Left lung (tissue), 14 donors: ENCODE measurements at places on chromosomes 7 and 10.

- peaks cover 72% of the 10 kb centered on the region for H3K27me3 ChIP-seq
- no peaks in the 10 kb centered on the region for H3K36me3 ChIP-seq
- H3K4me3 ChIP-seq = peak overlapping the region; percentile 57
- peaks cover 29% of the 10 kb centered on the region for H3K4me1 ChIP-seq
- peak overlapping the region; percentile 71 for H3K27ac ChIP-seq
- DNase-seq = peak; percentile 40
These were observed 588 bp downstream of the GLI3 start for GRCh38 chr7:42236266-42236975.

DNA sequence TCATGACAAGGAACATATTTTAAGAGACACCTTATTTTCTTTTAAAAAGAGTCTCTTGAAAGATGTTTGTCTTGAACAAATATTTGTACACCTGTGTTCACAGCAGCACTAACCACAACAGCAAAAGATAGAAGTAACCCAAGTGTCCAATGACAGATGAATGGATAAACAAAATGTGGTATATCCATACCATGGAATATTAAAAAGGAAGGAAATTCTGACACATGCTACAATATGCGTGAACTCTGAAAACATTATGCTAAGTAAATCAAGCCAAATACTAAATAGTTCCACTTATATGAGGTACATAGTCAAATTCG, 17.8 kb downstream of the SGMS1 start:
- H3K27ac ChIP-seq = no peak overlapping the region
- DNase-seq = no peak
- no peaks in the 10 kb centered on the region for H3K27me3 ChIP-seq
- H3K4me3 ChIP-seq = no peak overlapping the region
- H3K36me3 ChIP-seq = no peaks in the 10 kb centered on the region

DNA sequence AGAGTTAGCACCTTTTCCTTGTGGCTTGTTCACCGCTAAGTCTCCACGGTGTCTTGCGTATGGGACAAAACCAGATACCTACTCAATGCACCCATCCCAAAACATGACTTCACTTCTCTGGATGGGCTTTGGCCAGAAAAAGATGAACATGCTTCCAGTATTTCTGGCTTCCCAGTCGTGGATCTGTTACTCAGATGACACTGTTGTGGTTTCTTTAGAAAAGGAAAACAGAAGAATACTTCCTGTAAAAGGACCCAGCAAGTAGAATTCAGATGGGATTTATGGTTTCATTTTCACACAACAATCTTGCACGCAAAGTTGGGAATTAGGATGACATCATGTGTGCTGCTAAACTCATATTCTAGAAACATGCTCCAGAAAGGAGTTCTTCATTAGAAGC, 216.7 kb downstream of the ADAM12 start:
- no peaks in the 10 kb centered on the region for H3K36me3 ChIP-seq
- no peaks in the 10 kb centered on the region for H3K27me3 ChIP-seq
- peak overlapping the region; percentile 46 for H3K27ac ChIP-seq
- H3K4me1 ChIP-seq = no peaks in the 10 kb centered on the region

DNA sequence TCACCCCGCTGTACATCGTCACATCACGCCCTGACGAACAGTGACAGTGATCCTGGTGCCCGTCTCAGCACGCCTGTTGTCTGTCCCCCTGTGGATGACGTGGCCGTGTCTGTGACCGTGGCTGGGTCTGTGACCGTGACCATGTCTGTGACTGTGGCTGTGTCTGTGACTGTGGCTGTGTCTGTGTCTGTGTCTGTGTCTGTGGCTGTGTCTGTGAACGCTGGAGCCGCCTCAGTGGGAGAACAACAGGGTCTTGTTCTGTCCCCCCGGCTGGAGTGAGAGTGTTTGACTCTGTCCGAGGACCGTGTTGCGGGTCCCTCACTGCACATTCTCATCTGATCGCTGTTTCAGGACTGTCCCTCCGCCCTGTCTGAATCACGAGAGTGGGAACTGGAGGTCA, 202.2 kb downstream of the TCERG1L start:
- DNase-seq = no peak
- H3K4me1 ChIP-seq = no peaks in the 10 kb centered on the region
- H3K4me3 ChIP-seq = no peak overlapping the region

- peaks cover 18% of the 10 kb centered on the region for H3K36me3 ChIP-seq
- no peak for DNase-seq
- H3K27me3 ChIP-seq = no peaks in the 10 kb centered on the region
- no peak overlapping the region for H3K4me3 ChIP-seq
- H3K4me1 ChIP-seq = peaks cover 18% of the 10 kb centered on the region
These were observed 1.0 kb upstream of the HIF1AN start for GRCh38 chr10:100534726-100535125.

- no peak overlapping the region for H3K4me3 ChIP-seq
- peaks cover 6% of the 10 kb centered on the region for H3K4me1 ChIP-seq
- no peak for DNase-seq
These were observed 15.3 kb upstream of the RSU1 start for GRCh38 chr10:16832351-16833080.

- H3K4me3 ChIP-seq = no peak within 1 kb of the TSS
- H3K4me1 ChIP-seq = no peaks in the 10 kb centered on the region
- no peak within 1 kb of the TSS for H3K27ac ChIP-seq
- no peaks in the 10 kb centered on the region for H3K36me3 ChIP-seq
These were observed at the start of gene STK31 for GRCh38 chr7:23710000-23710399. STK31 (plus strand) TSS chr7:23710219; CDS start chr7:23710286, 67 bp downstream.

GRCh38 chr10:3485057-3485686, 299.8 kb downstream of the KLF6 start:
- H3K4me1 ChIP-seq = peaks cover 21% of the 10 kb centered on the region
- H3K36me3 ChIP-seq = no peaks in the 10 kb centered on the region
- H3K27me3 ChIP-seq = no peaks in the 10 kb centered on the region
- H3K27ac ChIP-seq = no peak overlapping the region
- no peak for DNase-seq

DNA sequence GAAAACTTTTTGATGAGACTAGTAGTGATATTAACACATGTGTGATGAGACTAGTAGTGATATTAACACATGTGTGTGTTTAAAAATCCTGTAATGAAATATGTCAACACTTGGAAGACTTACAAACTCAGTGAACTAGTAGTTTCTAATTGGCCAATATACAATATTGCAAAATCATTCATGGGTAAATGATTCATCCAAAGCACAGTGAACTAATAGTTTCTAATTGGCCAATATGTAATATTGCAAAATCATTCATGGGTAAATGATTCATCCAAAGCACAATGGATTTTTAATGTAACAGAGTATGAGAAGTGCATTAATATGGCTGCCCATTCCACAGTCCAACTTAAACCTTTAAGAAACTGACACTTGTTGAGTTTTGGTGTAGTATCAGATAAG, 77.8 kb downstream of the ATAD1 start:
- no peaks in the 10 kb centered on the region for H3K36me3 ChIP-seq
- H3K27ac ChIP-seq = peak overlapping the region; percentile 69
- no peaks in the 10 kb centered on the region for H3K4me1 ChIP-seq
- H3K27me3 ChIP-seq = no peaks in the 10 kb centered on the region

DNA sequence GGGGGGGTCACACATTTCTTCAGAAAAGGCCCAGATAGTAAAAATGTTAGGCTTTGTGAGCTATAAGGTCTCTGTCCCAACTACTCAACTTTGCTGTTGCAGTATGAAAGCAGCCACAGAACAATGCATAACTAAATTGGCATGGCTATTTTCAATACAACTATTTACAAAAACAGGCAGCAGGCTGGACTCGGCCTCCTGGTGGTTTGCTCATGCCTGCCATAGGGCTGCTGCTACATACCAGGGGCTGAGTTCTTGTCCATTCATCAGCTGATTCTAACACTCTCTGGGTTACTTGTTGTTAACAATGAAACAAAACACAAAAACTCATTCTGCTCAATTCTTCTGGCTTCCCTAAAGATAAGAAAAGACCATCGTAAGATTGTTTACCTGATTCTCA, 109.4 kb upstream of the ADAM12 start:
- H3K27me3 ChIP-seq = no peaks in the 10 kb centered on the region
- H3K4me1 ChIP-seq = no peaks in the 10 kb centered on the region
- H3K4me3 ChIP-seq = no peak overlapping the region
- no peaks in the 10 kb centered on the region for H3K36me3 ChIP-seq
- DNase-seq = no peak
- no peak overlapping the region for H3K27ac ChIP-seq

GRCh38 chr7:90303241-90303640, 17.9 kb downstream of the FAM237B start:
- H3K4me3 ChIP-seq = no peak overlapping the region
- H3K27me3 ChIP-seq = no peaks in the 10 kb centered on the region
- no peaks in the 10 kb centered on the region for H3K36me3 ChIP-seq
- H3K27ac ChIP-seq = no peak overlapping the region
- H3K4me1 ChIP-seq = no peaks in the 10 kb centered on the region
- no peak for DNase-seq

- no peaks in the 10 kb centered on the region for H3K4me1 ChIP-seq
- H3K4me3 ChIP-seq = no peak overlapping the region
- H3K27ac ChIP-seq = no peak overlapping the region
- no peak for DNase-seq
These were observed 379.1 kb upstream of the GALNT17 start for GRCh38 chr7:70752794-70753241.

- H3K4me1 ChIP-seq = no peaks in the 10 kb centered on the region
- no peak overlapping the region for H3K27ac ChIP-seq
- H3K36me3 ChIP-seq = no peaks in the 10 kb centered on the region
- no peak overlapping the region for H3K4me3 ChIP-seq
- no peaks in the 10 kb centered on the region for H3K27me3 ChIP-seq
These were observed 839.9 kb upstream of the LRRTM3 start for GRCh38 chr10:66085906-66086305.

DNA sequence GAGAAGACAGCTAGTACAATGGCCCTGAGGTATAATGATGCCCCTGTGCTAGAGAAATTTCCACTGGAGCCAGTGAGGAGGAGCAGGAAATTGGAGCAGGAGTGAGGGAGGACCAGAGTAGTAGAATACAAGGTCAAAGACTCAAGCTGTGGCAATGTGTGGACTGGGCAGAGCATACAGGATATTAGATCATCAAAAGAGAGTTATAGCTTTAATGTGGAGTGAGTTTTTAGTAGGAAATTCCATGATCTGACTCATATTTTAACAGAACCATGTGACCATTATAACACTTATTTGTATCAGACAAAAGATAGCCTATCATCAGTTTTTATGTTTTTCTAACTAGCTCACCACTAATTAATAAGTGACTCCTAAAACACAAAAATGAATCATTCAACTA, 154.1 kb downstream of the DGKB start:
- no peaks in the 10 kb centered on the region for H3K4me1 ChIP-seq
- no peak overlapping the region for H3K4me3 ChIP-seq

- H3K36me3 ChIP-seq = no peaks in the 10 kb centered on the region
- no peaks in the 10 kb centered on the region for H3K4me1 ChIP-seq
- no peaks in the 10 kb centered on the region for H3K27me3 ChIP-seq
- H3K27ac ChIP-seq = no peak overlapping the region
These were observed 183.9 kb downstream of the SGMS1 start for GRCh38 chr10:50439806-50440205.

DNA sequence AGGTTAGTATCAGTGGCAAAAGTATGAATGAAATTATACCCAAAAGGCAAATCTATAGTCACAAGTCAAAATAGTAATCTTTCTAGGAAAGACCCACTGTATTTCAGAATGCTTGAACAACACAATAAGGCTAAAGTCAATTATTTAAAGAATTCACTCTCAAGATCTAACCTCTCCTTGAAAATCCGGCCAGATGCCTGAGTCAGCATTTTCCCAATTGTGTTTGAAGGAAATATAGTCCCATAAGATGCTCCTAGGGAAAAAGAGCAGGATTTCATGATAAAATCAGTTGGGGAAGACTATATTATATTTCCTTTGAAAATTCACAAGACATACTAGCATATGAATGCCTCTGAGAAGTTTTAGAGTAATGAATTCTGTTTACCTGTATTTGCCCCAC, 1075.0 kb downstream of the GRM8 start:
- no peak overlapping the region for H3K27ac ChIP-seq
- no peak for DNase-seq
- no peak overlapping the region for H3K4me3 ChIP-seq
- no peaks in the 10 kb centered on the region for H3K4me1 ChIP-seq
- no peaks in the 10 kb centered on the region for H3K36me3 ChIP-seq
- no peaks in the 10 kb centered on the region for H3K27me3 ChIP-seq

DNA sequence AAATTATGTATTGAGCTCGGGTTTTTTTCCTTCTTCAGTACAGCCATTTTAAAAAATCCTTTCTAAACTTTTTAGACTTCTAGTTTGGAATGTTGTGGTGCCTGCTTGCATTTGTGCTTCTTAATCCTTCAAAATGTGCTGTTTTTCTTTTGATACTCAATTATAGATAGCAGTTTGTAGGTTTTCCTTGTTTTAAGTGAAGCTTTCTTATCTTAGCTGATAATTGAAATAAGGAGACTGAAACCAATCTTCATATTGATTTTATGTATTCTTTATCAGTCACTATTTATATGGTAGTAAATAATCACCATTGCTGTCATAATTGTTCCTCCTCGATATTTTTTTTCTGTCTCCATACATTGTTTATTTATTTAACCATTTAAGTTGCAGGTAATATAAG, 56.6 kb downstream of the TAF3 start:
- H3K27ac ChIP-seq = no peak overlapping the region
- no peaks in the 10 kb centered on the region for H3K4me1 ChIP-seq
- H3K4me3 ChIP-seq = no peak overlapping the region
- no peaks in the 10 kb centered on the region for H3K36me3 ChIP-seq
- no peaks in the 10 kb centered on the region for H3K27me3 ChIP-seq

- no peaks in the 10 kb centered on the region for H3K27me3 ChIP-seq
- DNase-seq = no peak
- no peaks in the 10 kb centered on the region for H3K36me3 ChIP-seq
- no peaks in the 10 kb centered on the region for H3K4me1 ChIP-seq
- H3K4me3 ChIP-seq = no peak overlapping the region
- H3K27ac ChIP-seq = no peak overlapping the region
These were observed 27.6 kb upstream of the LAMB4 start for GRCh38 chr7:108157606-108158335.

GRCh38 chr7:74480861-74481417, 27.2 kb downstream of the GTF2IRD1 start:
- H3K4me3 ChIP-seq = peak overlapping the region; percentile 40
- no peaks in the 10 kb centered on the region for H3K36me3 ChIP-seq
- DNase-seq = peak; percentile 58
- peak overlapping the region; percentile 87 for H3K27ac ChIP-seq
- H3K4me1 ChIP-seq = peaks cover 71% of the 10 kb centered on the region
- no peaks in the 10 kb centered on the region for H3K27me3 ChIP-seq

GRCh38 chr10:11616021-11616420, 4.6 kb upstream of the USP6NL start:
- no peak overlapping the region for H3K4me3 ChIP-seq
- no peaks in the 10 kb centered on the region for H3K4me1 ChIP-seq
- no peak overlapping the region for H3K27ac ChIP-seq
- no peak for DNase-seq
- H3K27me3 ChIP-seq = no peaks in the 10 kb centered on the region

- H3K27me3 ChIP-seq = no peaks in the 10 kb centered on the region
- H3K4me3 ChIP-seq = no peak overlapping the region
- DNase-seq = no peak
These were observed 95.1 kb upstream of the SAMD8 start for GRCh38 chr10:75016325-75016724.
